Activated T-cell treated with anti-CD3 and anti-CD28 coated beads for 4 hours (primary cell): ENCODE measurements at places on chromosomes 12 and 14.

DNA sequence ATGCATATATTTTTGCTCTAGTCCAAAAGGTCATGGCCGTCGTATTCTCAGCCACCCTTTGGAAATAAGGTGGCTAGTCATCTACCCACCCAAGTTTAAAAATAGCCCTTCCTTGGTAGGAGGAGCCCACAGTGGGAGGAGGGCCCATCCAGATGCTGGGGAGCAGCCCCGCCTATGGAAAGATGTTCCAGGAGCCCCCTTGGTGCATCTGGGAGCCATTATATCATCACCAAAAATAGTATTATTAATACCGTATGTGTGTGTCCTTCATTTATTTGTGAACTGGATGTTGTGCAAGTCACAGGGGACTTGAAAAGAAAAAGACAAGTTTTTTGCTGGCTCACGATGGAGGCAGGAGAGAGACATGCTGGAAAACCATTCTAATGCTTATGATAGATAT, 34.0 kb downstream of the EMP1 start:
- no peak for DNase-seq

GRCh38 chr12:92255741-92256140, 110.1 kb upstream of the BTG1 start:
- no peak for DNase-seq

- peak; percentile 24 for DNase-seq
Observed at GRCh38 chr14:91078095-91078737, 17.8 kb upstream of the RPS6KA5 start.

GRCh38 chr14:77314043-77314442, 6.6 kb downstream of the POMT2 start:
- no peak for DNase-seq

DNA sequence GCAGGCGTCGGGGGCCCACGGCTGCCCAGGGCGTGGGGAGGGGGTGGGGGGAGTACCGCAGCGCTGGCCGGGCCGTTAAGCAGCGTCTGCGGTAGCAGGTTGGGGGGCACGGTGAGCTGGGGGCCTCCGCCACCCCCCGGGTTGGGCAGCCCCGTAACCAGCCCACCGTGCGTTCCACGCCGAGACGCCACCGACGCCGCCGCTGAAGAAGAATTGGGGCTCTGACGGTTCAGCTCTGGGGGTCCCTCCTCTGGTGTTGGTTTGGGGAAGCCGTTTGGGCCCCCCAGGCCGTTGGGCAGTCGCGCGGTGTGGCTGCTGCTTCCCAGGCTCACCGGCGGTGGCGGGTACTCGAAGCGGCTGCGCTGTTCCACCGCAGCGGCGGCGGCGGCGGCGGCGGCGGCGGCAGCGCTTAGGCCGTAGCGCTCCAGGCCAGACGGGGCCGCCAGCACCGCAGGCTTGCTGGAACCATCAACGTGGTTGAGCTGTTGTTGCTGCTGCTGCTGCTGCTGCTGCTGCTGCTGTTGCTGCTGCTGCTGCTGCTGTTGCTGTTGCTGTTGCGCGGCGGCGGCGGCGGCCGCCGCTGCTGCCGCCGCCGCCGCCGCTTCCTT, 1.5 kb downstream of the IRF2BPL start:
- DNase-seq: no peak

GRCh38 chr12:120618954-120619615, 21.3 kb upstream of the CABP1 start:
- no peak for DNase-seq

- DNase-seq: no peak
Observed at GRCh38 chr12:75935539-75936242, 95.9 kb downstream of the PHLDA1 start.
